ENCODE measurements at places on chromosomes 2 and 18.

DNA sequence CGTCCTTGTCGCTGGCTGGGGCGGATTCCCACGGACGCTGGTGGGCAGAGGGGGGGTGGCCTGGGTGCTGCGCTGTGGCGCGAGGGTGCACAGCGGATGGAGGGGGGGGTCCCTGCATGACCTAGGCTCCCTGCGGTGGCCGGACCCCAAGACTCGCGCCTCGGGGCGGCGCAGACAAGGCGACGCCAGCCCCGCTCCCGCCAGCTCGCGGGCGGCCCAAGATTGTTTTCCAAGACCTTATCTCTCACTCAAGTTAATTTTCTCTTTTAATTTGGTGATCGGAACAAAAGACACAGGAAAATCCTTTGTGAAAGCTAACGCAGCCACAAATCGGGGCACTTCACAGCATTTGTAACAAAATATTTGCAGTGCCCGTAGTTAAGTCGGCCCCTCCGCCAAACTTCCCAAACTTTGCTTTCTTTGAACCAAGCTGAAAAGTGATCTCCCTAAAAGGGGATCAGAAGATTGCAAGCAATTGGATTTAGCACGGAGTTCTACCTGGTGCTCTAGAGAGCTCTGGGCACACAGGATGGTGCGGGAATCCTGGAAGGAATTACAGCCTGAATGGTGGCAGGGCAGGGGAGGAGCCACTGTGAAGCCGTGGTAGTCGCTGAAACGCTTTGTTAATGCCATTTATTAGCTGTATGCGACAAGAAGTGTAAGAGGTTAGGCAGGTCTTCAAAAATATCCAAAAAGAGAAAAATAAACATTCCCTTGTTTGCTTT, 4.8 kb upstream of the ID2 start:
- peak; percentile 38 for DNase-seq

- DNase-seq: no peak
These were observed 14.7 kb upstream of the ARHGAP25 start for GRCh38 chr2:68719912-68720311.

GRCh38 chr18:8966821-8967220, 135.7 kb upstream of the NDUFV2 start:
- no peak for DNase-seq

GRCh38 chr18:76960528-76961035, 138.2 kb downstream of the ZNF236 start:
- DNase-seq: no peak

- no peak for DNase-seq
These were observed 11.7 kb downstream of the PFN4 start for GRCh38 chr2:24111407-24111901.

DNA sequence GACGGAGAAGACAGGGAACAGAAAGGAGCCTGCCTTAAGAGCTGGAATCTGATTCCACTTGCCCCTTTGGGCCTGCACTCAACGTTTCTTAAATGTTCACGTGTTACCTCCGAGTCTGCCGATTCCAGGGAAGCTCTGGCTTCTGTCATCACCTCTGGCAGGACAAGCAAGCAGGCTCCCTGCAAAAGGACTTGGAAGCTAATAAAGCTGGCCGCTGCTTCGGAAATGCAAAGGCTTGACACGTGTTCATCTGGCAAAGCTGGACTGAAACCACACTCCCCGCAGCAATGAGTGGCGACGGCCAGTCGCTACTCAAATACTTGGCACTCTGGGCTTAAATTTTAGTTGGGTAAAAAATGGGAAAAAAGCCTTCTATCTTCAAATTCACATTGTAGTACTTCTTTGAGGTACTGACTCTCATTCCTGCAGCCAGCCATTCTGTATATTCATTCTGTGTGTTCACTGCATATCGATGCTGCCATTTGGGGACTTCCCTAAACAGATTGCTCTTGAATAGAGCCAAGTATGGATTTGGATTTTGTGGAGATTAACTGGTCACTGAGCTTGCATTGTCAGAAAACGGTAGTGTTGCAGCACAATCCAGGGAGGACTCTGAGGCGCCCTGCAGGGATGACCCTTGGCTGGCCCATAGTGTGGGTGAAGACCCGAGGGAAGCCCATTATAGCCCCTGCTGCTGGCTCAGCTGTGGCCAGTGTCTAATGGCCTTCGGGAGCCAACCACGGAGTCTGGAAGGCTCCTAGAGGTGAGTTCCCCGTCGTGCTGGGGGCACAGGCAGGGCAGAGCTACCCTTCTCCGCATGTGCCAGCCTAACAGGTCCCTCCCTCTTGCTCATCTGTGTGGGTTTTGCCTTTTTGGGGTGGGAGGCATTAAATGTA, 231.5 kb downstream of the PRKCE start:
- peak; percentile 69 for DNase-seq

GRCh38 chr2:229129738-229130371, 141.2 kb downstream of the PID1 start:
- no peak for DNase-seq

Measured in cerebellar cortex (tissue), 1 donor.